GM13976 (cell line): ENCODE measurements at places on chromosomes 7 and 10.

DNA sequence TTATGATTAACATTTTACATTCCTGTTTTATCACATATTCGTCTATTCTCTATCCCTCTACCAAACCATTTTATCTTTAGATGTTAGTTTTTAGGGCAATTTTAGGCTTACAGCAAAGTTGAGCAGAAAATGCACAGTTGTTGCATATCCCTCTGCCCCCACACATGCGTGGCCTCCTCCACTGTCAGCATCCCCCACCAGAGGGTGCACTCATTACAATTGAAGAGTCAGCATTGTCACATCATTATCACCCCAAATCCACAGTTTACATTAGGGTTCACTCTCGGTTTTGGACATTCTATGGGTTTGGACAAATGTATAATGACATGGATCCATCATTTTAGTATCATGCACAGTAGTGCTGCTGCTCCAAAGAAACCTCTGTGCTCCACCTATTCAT is 86.4 kb downstream of the WDR37 start:
- no peak for DNase-seq

- peak; percentile 5 for DNase-seq
These were observed 47.2 kb downstream of the MYL10 start for GRCh38 chr7:101581891-101582290.

- DNase-seq: peak; percentile 80
These were observed 14.7 kb downstream of the FAM241B start for GRCh38 chr10:69644658-69645295.

DNA sequence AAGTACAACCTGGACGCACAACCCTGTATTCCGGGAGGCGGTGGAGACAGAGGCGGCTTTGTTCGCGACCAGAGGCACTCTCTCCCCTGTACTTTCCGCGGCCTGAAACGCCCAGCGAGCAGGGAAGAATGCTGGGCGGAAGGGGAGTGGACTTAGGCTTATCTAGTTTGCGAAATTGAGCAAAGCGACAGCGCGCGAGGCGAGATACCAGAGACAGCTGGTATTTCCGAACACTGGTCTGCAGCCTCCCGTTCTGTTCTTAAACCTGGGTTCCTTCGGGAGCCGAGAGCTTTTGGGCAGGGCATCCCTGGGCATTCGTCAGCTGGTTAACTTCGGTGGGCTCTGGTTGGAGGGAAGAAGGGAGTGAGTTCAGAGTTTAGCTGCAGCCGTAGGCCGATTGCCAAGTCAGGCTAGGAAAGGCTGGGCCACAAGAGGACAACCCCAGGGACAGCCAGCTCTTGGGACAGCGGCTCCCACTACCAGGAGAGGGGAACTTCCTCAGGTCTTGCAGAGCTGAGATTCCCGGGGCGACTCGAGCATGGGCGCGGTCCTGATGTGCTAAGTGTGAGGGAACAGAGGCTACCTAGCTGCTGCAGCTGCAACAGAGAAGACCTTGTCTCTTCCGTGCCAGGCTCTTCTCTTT is 3.9 kb downstream of the HMX3 start:
- DNase-seq: peak; percentile 41

DNA sequence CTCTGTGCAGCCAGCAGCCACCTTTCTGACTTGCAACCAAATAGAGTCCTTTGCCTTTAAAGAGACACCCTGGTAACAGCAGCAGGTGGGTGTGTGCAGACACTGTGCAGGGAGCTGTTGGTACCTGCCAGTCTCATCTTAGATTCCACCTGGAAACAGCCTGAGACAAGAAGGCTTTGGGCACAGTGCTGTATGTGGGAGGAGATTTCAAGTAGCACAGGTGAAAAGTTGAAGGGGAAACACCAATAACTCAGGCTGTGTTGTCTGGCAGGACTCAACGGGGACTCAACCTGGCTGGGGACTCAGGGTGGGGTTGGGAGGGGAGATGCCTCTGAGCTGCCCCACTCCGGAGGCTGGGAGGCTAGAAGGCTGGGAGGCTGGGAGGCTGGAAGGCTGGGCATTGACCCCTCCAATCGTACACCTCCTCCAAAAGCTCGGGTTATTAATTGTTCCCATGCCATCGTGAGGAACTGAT is 6.7 kb downstream of the CPXM2 start:
- DNase-seq: no peak

- DNase-seq: no peak
These were observed 18.3 kb downstream of the HNRNPA2B1 start for GRCh38 chr7:26182283-26182682.

DNA sequence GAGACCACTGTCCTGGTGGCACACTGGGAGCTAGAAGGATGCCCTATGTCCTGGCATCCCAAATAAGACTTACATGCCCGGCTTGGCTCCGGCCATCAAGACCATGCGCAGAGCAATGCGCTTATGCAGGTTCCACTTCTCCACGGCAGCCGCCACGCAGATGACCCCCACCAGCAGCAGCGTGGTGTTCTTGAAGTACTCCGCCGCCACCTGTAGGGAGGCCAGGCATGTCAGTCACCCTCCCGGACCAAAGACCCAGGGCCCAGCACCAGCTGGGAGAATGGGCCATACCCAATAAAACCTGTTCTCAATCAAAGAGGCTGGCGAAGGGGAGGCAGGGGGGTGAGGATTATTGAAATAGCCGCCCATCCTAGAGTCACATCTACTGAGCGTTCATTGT is 19.9 kb downstream of the SLC13A4 start:
- no peak for DNase-seq

GRCh38 chr7:23018750-23019149 is 4.8 kb upstream of the HYCC1 start:
- DNase-seq: no peak

DNA sequence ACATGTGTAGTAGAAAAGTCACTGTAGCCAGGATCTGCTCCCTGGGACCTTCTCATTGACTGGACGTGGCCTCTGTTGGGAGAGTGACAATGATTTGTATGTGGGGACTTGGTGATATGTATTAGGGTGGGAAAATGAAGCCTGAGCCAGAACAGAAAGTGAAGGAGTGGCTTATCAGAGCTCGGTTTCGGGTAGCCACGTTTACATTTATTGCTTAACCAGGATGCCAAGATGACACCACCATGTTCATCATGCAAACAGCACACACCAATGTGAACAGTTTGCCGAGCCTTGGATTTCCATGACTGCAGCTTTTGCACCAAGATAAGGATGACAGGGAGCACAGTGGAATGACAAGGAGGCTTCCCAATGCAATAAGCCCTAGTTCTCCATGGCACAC is 112.8 kb upstream of the STK17A start:
- DNase-seq: no peak

DNA sequence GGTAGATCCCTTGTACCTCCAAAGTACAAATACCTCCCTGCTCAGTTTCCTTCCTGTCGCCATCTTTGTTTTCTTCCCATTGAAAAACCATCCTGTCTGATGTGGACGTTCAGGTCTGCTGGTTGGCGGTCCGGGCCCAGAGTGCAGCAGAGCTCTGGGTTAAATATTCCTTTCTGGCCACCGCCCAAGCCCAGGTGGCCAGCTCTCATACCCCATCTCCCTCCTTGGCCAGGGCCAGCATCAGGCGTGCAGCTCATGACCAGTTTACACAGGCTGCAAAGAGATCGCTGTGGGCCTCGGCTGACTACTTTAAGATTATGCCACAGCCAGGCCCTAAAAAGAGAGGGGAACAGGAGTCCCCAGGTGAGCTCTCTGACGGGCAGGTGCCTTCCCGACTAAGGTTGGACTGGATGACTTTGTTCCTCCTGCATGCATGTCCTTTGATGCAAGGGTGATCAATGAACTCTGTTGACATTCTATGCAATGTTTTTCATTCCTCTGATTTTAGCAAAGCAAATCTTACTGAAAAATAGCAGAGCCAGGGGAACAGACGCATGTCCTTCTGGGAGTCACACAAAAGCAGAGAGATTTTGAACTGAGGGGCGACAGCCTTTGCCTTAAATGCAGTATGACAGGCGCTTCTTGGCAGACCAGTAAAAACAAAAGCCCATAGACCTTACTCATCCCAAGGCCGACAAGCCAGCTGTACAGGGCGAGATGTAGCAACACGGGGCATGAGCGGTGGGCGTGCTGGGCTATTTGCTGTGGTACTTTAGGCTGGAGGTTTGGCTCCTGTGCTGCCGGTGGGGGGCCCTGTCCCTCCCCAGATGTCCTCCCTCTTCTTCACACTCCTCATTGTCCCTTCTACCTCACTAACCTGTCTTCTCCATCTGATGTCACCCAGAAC is 33.3 kb upstream of the SH2B2 start:
- no peak for DNase-seq

DNA sequence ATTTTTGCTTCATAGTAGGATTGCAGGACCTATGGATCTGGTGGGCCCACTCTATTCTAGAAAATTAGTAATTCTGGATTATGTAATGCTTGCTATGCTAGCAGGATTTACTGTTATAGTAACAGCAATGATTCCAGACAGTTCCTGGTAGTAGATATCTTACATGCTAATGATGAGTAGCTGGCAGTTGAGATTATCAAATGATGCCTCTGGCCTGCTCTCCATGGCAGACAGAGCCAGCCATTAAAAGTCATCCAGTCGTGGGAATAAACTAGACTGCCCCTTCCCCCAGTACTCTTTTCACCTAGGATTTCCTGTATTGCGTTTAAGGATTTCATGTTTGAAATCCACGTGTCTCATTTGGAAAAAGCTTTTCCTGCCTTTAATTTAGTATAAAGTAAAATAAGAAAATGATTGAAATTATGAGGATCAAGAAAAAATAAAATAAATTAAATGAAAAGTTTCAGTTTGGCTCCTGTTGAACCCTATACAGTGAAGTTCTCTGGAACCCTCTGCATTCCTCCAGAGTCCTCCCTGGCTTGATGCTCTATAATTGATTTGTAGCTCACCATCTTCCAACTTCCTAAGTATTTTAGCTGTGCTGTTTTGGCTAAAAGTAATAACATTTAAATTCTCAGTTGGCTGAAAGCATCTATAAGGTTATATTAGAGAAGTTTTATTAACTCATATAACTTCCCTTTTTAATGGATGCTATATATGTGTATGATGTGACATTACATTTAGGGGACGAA is 14.6 kb downstream of the UMAD1 start:
- no peak for DNase-seq

DNA sequence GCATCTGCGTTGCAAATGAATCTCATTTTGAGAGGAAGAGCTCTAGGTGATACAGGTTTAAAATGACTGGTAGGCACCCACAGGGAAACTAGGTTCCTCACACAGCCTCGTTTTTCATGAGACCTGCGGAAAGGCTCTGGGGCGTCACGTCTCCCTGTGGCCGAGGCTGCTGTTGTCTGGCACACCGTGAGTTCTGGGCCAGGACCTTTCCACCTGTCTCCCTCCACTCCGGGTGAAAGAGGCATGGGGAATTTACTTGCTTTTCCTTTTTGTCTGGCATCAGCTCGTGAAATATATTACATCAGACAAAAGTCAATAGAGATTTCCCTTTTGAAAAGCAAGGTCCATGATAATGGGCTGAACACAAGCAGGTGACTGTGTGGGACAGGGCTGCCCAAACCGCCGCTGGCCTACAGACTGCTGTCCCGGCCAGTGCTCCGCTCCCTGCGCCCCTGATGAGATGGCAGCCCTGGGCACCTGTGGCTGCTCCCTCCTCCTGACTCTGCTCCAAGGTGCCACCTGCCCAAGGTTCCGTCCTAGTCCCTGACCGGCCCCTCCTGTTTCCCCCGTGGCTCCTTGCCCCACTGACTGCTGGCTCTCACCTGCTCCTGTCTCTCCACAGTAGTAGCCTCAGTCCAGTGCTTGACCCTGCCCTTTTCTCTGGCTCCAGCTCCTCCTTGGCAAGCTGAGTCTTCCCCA is 109.6 kb downstream of the NKX6-2 start:
- DNase-seq: no peak

GRCh38 chr7:69610374-69611084 is 12.3 kb downstream of the AUTS2 start:
- no peak for DNase-seq

DNA sequence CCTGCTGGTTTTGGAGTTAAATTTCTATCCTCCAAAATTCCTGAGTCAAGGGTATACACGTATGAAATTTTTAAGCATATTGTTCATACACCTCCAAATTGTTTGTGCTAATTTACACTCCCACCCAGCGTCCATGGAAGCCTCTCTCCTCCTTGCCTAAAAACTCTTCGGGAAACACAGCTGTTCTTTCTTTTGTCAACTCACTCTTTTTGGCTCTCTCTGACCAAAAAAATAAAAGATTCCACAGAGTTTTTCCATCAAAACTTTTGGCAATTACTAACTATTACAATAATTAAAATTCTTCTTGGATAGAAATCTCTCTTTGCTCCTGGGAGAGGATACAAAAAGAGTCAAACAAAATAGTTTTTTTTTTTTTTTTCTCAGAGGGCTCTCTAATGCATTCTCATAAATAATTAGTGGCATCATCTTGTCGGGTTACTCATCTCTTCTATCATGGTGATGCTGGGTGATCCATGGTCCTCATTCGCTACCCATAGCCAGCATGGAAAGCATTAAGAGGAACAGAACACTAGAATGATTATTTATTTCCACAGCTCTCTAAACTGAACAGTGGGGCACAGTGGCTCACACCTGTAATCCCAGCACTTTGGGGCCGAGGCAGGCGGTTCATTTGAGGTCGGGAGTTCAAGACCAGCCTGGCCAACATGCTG is 310.7 kb downstream of the SFMBT2 start:
- DNase-seq: no peak

- DNase-seq: no peak
These were observed 27.4 kb upstream of the FXYD4 start for GRCh38 chr10:43344051-43344450.

- peak; percentile 79 for DNase-seq
These were observed 2.0 kb downstream of the FBXL15 start for GRCh38 chr10:102422545-102423129.

DNA sequence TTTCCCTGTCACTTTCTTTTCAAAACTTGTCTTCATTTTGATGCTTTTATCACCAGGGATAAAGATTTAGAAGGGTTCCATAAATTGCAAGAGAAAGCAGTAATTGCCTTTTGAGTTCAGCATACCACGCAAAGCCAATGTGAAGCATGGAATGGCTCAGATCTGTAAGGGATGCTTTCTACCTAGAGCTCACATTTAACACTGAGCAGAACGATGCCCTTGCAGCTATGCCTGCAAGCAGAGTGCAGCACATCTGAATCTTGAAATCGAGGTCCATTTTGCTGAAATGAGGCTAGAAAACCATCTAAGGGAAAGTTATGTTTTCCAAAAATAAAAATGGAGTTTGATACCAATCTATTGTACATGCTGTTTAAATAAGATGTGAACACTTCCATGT is 171.2 kb upstream of the CELF2 start:
- no peak for DNase-seq

DNA sequence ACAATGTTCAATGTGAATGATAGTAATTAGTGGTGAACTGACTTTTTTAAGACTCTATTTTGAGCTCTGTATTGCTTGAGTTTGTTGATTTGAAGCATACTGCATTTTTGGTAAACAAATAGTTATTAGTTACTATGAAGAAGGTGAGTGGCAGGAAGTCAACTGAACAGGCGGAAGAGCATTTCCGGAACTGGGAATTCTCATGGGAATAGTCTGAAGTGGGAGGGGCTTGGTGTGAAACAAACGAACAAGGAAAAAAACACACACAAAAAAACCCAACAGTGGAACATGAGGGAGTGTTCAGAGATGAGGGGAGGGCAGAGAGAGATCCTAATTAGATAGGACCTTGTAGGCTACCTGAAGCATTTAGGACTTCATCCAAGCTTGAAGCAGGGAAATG is 43.9 kb upstream of the C1QL3 start:
- DNase-seq: no peak
